ENCODE measurements at places on chromosomes 7 and 10.
A peak's percentile ranks its signal among the peaks of the same experiment; 100 is the strongest.

DNA sequence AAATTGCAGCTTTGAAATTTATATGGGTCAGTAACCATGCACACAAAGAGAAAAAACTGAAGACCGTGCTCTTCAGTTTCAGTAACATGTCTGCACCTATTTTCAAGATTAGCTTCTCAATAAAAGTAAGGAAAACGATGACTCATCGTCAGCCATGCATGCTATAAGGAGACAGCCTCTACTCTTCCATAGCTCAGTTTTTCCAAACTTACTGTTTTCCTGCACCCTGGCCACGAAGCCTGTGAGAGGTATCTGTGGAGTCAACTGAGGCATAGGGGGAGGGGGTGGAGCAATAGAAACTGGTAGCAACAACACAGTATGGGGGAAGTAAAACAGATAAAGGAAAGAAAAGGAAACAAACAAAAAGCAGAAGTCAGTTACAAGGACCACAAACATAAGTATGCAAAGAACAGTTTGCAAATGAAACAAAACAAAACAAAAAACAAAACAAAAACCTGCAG is 58.0 kb downstream of the PDSS1 start:
- DNase-seq = no peak

GRCh38 chr7:158028290-158028941 is 559.2 kb downstream of the PTPRN2 start:
- DNase-seq = no peak

DNA sequence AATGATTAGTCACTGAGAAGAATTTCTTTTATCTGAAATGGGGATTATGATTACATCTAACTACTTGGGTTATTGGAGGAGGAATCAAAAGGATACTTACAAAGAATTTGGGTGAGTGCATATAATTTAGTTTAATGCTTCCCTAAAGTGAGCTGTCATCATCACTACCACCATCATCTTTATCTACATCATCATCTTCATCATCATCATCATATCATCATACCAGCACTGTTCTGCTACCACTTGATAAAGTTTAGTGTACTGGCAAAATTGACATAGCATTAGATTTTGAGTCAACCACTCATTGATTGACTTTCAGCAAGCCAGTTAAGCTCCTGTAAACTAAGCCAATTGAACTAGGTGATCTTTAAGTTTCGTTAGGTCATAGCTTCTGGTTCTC is 245.6 kb upstream of the DKK1 start:
- DNase-seq = no peak

- DNase-seq = no peak
Observed at GRCh38 chr7:49294611-49295010, 370.3 kb downstream of the CDC14C start.

- no peak for DNase-seq
Observed at GRCh38 chr10:58457761-58458616, 54.7 kb upstream of the BICC1 start.

DNA sequence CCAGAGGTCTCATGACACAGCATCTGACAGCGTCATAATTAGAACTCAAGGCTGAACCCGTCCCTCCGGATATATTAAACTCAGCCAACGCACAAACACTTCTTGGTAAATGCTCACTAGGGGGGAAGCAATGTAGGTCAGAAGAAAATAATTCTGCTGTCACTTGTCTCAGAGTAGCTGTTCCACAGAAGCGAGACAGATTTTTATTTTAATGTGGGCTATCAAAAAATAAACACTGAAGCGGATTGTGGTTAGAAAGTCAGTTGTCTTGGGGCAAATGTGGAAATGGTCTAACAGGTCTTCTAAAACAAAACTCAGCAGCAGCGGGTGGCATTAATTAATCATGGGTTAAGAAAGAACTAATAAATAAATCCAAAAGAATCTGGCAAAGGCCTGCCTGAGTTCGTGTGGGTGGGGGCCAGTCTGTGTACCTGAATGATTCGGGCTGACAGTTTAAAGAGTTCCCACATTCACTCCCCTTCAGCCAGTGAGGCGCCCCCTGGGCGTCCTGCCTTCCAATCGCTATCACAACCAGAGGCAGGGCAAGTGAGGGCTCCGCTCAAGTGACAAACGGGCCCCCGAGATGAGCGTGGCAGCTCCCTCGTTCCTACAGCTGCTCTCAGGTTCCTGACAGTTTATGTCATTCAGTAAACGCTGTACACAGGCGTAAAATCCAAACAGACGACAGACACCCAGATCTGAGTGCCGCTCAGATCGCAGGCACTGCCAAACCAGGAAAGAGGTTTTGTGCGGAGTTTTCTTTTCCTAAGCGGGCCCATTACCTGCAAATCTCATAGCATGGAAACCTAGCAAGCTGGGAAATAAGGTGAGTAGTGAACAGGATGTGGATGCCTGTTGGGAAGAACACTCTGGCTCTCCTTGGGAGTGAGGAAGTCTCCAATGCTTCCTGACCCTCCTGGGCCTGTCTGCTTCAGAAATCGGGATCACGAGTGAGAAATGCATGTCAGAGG is 52.9 kb downstream of the NRAP start:
- no peak for DNase-seq

DNA sequence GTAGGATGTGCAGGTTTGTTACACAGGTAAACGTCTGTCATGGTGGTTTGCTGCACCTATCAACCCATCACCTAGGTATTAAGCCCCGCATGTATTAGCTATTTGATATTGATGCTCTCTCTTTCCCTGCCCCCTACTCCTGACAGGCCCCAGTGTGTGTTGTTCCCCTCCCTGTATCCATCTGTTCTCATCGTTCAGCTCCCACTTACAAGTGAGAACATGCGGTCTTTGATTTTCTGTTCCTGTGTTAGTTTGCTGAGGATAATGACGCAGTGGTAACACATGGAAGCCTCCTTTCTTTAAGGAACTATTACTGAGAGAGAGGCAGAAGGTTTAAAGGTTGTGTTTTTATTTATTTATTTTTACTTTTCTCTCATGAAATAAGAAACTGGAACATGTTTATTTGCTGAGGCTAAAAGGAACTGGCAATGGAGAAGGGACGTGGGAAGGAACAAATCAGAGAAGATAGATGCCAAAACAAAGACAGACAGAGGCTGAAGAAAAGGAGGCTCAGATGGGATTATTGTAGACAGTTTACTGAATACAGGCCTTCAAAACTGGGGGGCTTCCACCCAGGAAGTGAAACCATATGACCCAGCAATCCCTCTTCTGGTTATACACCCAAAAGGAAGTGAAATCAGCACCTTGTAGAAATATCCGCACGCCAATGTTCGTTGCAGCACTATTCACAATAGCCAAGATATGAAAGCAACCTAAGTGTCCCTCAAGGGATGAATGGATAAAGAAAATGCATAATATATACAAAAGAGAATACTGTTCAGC is 556.3 kb downstream of the GRM8 start:
- no peak for DNase-seq

DNA sequence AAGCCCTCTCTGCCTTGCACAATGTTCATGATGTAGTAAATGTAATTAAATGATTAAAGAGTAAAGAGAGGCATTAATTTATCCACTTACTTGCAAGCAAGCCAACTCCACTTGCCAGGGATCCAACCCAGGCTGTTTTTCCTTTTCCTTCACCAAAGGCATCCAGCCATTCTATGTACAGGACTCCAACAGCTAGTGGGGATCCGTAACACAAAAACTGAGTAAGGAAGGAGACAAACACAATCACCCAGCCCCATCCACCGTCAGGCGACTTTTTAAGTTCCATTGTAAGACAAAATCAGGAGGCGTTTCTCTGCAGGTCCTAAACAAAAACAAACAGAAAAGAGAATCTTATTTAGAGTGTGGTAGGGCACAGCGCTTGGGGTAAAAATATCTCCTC is 25.6 kb downstream of the SLC16A9 start:
- DNase-seq = no peak

DNA sequence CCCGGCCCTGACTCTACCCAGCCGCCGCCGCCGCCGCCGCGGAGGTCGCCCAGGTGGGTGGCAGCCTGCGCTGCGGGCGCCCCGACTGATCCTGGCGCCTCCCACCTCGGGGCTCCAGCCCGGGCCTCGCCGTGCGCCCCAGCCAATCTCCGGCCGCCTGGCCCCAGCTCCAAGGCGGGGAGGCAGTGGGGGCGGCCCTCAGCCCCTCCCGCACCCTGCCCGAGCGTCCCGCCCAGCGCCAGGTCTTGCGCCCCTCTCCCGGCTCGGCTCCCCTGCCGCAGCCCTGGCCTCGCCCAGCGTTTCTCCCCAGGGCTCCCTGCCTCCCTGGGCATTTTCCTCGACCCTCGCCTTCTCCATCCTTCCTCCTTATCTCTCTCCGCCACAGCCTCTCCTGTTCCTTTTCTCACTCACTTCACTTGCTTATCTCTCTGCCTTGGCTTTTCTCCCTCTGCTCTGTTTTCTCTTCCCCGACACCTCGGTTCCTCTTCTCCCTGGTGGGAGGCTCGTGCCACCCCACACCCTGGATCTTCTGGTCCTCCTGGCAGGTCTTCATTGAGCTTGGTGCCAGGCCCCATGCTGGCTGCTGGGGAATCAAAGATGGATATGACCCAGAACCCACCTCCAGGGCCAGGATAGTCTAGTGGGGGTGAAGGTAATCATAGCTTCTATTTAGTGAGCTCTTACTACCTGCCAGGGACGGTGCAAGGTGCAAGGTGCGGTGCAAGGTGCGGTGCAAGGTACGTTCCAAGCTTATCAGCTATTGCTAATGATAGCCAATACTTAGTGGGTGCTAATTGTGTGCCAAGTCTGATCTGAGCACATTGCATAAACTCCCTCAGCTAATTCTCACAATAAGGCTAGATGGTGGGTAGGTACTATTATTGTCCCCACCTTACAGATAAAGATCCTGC is at the start of gene SFRP5:
Gene SFRP5 (minus strand): TSS at position 87 of the 911 bp plus-strand sequence. CDS start 166 bp downstream, outside the sequence.
- no peak for DNase-seq

- no peak for DNase-seq
Observed at GRCh38 chr10:5512881-5513612, 11.7 kb upstream of the CALML3 start.

DNA sequence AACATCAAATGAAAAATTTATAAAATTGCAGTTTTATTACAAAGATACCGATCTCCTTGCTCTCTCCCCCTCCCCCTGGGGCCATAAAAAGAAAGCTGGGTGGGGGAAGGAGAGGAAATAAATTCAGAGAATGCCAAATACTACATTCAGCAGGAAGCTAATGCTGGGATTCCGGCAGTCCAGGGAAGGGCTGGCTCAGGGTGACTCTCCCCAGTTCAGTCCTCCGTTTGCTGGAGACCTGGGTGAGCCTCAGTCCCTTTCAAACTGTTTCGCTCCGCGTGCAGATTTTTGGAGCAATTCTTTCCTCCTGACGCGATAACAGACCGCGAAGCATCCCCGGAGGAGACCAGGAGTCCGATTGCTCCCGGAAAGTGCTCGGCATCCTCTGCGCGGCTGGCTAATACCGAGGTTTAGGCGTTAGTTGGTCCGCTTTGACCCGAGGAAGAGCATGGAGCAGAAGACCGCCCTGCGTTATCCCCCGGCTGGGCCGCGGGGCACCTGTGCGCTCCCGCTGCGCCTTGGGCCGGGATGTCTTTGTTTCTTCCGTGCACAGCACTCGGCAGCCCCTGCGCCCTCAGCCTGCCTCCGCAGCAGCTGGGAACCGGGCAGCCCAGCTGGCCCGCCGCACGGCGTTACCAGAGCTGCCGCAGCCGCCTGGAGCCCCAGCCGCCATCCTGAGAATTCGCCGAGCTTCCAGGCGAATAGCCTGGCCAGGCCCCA is 3.9 kb upstream of the HOXA2 start:
- no peak for DNase-seq

- DNase-seq = no peak
Observed at GRCh38 chr10:78259391-78259790, 225.7 kb downstream of the RPS24 start.

DNA sequence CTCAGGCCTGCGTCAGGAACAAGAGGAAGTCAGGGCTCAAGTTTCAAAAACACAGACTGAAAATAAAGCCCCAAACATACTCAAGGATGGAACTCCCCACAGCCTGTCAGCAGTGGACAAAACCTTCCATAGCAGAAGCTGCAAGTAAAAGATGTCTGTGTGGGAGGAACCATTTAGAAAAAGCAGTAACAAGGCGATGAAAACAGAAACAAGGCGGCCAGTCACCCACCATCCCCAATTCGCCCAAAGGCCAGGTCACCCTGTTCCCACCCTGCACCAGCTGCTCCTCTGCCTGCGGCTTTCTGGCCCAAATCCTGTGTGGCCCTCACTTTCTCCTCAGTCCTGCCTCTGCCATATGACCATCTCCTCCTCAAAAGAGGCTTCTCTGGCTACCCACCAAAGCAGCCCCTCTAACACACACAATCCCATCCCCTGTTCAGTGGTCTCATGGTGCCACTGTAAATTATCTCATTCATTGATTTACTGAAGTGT is 27.8 kb downstream of the KCNMA1 start:
- no peak for DNase-seq

- DNase-seq = no peak
Observed at GRCh38 chr7:142153400-142153799, 41.9 kb downstream of the MGAM2 start.

- DNase-seq = peak; percentile 61
Observed at GRCh38 chr7:94394437-94395140, at the start of gene COL1A2. Gene COL1A2, plus strand, starts transcription at chr7:94394895. Its CDS starts 137 bp downstream, at chr7:94395032.

GRCh38 chr7:98372993-98373392 is 27.9 kb downstream of the BAIAP2L1 start:
- no peak for DNase-seq

DNA sequence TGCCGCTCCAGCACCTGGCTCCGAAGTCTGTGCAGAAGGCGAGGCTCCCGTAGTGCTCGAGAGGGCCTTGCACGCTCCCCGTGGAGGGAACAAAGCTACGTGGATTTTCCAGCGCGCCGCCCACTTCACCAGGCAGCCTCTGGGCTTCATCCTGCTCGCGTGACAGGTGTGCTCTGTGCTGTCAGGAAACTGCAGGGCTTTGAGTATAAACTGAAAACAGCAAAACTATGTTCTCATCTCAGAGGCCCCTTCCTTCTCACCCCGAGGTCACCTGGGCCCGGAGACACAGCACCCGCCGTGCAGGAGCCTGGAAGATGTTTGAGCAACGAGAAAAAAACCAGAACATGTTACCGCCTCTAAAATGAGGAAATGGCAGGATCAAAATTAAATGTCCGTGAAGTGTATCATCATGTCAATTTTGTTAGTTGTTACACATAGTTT is 17.6 kb upstream of the GPR146 start:
- DNase-seq = no peak

GRCh38 chr10:63236113-63236935 is 103.2 kb downstream of the NRBF2 start:
- DNase-seq = no peak

GRCh38 chr10:72889391-72889831 is 4.1 kb upstream of the OIT3 start:
- DNase-seq = no peak
